ENCODE measurements at places on chromosomes 2 and 18.

- DNase-seq = no peak
Measured at GRCh38 chr2:231722721-231723307, 14.5 kb downstream of the PTMA start.

DNA sequence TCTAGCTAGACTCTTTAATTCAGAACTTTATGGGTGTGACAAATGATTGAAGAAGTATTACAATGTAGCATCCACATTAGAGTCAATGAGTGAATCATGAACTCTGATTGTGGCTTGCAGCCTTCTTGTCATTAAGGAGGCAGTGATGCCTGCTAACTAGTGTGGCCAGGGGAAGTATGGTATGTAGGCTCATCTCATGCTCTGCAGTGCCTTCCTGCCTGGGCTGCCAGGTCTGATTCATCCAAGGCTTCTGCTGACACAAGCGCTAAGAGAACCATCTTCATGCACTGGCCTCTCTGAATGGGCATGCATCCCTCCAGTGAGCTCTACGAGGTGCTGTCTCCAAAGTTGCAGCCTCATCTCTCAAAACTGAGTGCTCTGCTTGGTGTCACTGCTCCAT is 144.3 kb downstream of the MTCL1 start:
- DNase-seq = no peak

DNA sequence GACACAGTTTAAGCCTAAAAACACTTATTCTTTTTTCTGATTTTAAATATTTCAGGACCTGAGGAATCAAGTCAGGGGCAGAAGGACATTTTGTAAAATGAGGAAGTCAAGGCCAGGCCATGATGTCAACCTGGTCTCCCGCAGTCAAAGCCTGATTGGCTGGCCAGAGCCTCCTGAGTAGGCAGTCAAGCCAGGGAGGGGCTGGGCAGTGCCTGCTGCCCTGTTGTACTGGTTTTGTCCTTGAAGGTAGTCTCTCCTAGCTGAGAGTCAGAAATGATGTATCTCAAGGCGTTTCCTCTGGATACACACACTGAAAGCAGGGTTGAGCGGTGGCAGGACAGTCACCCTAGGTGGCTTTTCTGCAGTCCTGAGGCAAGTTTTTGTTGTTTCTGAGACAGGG is 19.8 kb downstream of the CCT7 start:
- no peak for DNase-seq

DNA sequence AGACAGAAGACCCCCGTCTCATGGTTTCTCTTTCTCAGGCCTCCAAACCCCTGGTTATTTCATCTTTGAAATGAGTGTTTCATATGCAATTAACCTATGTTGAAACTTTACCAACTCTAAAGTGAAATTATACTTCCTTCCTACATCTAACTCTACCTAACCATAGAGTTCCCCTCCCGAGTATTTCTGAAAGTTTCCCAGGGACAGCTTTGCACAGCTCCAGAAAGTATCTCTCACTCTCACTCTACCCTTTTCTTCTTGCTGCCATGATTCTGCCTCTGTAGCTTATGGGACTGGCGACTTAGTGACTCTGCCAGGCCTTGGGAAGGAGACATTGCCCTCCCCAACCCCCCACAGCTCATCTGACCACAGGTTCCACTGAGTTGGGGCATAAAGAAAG is 107.9 kb downstream of the B3GNT2 start:
- no peak for DNase-seq

- no peak for DNase-seq
Measured at GRCh38 chr18:69444221-69444620, 43.5 kb downstream of the DOK6 start.

DNA sequence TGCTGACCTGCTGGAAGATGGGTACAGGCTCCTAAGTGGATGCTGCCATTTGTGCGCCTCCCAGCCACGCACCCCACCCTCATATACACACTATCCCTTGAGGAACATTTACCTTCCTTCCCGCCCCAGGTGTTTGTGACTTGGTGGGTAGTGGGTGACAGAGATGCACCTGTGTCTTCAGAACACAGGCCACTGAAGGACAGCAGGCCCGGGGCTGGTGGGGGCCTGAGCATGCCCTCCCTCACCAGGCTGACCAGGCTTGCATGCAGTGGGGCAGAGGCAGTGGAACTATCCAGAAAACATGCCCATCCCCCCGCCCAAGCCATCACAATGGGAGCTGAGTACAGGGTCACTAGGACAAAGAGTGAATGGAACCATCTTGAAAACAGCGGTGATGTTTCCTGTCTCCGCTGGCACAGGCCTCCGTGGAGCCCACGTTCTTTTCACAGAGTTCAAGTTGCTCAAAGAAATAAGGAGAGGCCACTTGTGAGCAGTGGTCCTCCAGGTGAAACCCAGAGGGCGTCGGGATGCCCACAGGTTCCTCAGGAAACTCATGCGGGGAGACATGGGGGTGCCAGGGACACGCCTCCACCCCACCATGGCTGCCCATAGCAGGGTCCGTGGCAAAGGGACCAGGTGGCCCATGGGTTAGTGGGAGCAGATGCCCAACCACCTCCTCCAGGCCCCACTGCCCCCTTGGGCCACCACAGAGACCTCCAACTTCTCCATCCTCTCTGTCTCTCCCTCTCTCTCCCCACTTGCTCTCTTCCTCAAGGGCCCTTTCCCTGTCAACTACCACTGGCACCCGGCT is 90.9 kb downstream of the MALT1 start:
- DNase-seq = no peak

GRCh38 chr18:12041561-12041960 is 52.1 kb upstream of the ANKRD62 start:
- no peak for DNase-seq

- no peak for DNase-seq
Measured at GRCh38 chr18:24843123-24843522, 382.7 kb downstream of the HRH4 start.

DNA sequence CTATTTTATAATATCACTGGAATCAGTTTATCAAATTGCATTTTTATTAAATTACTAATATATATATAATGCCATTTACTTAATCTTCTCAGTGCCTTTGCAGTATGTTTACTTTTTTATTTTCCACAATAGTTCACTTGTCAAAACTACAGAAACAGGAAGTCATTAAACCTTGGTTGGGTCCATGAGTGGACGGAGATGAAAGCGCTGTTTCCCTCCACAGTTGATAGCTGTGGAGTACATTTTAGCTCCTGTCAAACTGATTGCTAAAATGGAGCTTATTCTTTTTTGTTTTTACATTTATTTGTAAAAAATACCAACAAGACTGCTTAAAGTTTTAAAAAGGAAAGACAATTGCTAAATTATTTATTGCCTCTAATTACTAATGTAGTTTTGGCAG is 19.2 kb downstream of the MFF start:
- DNase-seq = no peak

GRCh38 chr18:5159080-5159479 is 38.0 kb downstream of the AKAIN1 start:
- DNase-seq = no peak

DNA sequence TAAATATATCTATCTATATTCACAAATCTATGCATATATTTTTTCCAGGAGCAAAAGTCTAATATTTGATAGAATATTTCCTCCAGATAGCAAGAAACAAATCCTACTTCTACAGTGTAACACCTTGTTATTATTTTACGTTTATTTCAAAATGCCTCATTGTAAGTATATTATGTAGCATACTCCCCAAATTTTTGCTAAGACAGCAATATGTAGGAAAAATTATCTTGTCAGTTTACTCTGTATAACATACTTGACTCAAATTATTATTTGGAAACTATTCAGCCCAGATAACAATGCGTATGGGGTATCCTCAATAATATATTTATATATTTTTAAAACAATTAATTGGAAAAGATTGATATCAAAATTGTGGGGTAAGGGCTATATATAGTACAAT is 313.2 kb downstream of the NR4A2 start:
- no peak for DNase-seq

GRCh38 chr2:105405291-105405690 is 6.4 kb upstream of the FHL2 start:
- no peak for DNase-seq

DNA sequence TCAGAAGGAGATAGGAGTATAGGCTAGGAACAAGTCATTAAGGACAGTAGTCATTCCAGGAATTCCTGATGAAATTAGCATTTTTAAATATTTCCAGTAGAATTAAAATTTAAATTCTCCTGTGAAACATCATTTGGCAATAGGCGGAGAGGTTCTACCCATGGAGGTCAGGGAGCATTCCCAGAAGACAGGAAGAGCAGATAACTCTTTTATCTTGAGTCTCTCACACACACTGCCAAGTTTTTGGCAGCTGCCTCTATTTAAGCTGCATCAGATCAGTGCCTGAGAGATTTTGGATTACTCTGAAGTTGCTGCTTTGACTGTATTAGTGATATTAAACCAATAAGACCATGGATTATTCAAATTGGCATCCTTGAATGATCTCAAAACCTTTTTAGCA is 714.7 kb downstream of the EPHA4 start:
- no peak for DNase-seq

- no peak for DNase-seq
Measured at GRCh38 chr2:16718576-16719484, 53.2 kb upstream of the CYRIA start.

DNA sequence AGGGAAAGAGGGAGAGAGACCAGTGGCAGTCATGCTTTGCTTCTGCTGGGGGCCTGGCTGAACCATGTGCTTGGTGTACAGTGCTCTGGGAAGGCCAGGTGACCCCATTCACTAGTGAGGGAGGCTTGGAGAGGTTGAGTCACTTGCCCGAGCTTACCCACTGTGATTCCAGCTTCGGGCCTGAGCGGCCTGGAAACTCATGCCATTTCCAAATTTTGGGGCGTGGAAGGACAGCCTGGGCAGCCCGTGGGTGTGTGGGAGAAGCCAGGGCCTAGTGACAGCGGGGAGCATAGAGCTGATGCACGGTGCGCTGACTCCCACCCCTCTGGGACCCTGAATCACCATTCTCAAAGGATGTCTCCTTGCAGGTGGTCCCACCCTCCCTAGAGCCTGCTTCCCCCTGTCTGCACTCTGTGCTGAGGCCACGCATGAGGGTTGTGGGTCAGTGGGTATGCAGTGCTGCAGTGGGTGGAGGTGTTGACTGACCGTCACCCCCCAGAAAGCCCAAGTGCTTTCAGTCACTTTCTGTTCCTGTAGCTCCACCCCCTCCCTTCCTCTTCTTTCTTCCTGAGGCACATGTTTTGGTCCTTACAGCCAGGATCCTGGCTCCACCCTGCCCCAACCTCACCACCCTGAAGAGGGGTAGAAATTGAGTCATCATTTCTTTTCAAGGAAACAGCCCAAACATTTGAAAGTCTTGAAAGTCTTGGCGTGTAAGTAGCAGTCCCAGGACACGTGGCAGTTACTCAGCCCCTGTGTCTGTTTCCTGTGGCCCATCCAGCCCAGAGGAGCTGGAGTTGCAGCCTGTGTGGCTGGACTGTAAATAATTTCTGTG is 69.3 kb upstream of the MCFD2 start:
- DNase-seq = no peak

GRCh38 chr18:67926929-67927864 is 410.7 kb upstream of the DSEL start:
- DNase-seq = no peak

DNA sequence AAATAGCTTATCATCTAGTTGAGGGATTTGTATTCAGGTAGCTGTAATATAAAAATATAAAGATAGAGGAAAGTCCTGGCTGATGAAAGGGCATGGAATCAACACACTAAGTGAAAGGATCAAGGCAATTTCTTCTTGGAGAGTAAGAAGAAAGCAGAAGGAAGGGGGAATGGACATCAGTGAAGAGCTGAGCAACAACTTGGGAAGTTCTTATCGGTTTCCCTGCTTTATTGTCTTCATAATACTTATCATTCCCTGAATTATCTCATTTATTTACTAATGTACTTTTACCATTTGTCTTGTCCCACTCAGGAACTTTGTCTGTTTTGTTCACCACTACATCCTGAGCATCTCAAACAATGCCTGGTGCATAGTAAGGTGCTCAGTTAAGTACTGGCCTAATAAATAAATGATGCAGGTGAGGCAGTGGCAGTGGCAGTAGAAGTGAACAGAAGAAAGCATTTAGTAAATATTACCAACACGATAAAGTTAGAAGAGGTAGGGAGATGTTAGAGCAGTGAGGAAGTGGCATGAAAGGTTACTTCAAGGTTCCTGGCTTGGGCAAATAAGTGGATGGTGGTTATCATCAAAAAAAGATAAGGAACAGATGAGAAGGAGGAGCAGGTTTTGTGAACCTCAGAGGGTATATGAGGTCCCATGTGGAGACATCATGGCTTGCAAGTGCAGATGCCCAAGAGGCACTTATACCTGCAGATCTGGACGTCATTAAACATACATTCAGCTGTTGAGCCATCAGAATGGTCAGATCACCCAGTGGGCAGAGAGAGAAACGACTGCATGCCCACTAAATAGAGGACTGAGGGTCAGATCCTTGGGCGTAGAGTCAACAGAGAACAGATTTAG is 217.8 kb downstream of the TMEM247 start:
- no peak for DNase-seq

DNA sequence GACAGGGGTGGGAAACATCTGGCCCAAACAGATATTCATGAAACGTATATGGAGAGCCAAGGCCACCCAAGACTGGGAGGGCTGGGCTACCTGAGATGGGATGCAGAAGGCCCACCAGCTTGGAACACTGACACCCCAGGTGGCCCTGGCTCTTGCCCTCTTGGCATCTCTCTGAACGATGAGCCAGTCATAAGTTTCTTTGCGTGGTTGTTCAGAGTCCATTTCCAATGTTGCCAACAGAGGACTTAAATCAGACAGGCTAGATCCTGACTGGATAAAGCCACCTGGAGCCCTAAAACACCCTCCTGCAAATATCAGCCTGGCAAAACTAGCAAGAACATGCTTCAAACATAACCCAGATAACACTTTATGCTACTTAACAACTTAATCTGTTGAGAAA is 42.6 kb downstream of the LPIN2 start:
- DNase-seq = no peak

- no peak for DNase-seq
Measured at GRCh38 chr2:134640494-134640893, 78.3 kb downstream of the TMEM163 start.

DNA sequence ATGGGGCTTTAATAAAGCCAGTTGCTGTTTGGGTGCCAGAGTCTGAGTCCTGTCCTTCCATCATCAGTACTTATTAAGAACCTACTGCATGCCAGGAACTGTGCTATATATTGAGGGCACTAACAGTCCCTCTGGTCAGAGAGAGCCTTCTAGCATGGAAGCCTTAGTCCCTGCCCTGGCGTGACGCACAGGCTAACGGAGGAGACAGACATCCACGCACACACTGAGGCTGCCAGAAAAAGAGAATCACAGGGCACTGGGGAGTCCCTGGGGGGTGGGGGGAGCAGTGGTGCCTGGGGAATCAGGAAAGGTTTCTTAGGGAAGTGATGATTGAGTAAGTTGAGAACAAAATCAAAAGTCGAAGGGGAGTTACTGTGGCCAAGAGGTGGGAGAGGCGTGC is 31.5 kb downstream of the CTIF start:
- no peak for DNase-seq

- DNase-seq = no peak
Measured at GRCh38 chr18:73981796-73982195, 165.8 kb downstream of the FBXO15 start.

- no peak for DNase-seq
Measured at GRCh38 chr2:101860782-101861181, 131.0 kb upstream of the IL1R2 start.

Measured in memory B cell (primary cell).